NCI-H774 (cell line): ENCODE measurements at places on chromosomes 2 and 18.

DNA sequence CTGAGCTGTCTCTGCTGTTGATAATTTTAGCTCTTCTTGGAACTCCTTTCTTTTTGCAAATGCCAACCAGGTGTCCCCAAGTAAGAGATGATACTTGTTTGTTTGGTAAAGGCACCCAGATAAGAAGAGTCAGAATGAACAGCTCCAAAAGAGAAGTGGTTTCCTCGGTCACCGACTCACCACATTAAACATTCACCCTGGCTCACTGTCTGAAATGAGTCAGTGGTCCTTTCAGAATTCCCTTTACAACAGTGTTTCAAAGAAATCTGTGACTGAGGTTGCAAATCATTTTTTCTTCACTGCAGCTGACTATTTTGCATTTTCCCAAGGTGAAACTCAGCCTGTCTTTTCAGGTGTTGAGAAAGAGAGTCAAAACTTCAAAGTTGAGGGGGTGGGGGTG, 16.2 kb upstream of the CXCR4 start:
- DNase-seq: no peak

DNA sequence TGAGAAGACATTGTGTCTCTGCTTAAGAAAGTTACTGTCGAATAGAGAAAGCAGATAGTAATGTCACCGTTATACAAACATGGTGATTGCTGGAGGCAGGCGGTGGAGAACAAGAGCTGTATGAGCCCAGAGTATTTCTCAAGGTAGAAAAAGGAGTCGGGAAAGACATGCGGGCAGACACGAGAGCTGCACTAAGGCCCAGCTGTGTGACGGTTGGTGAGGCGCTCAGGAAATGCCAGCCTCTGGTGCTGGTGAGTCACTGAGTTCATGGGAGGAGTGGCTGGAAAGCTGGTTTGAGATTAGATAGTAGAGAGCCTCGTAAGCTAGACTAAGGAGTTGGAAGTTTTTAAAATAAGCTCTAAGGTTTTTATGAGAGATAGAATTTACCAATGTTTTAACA, 390.9 kb upstream of the TRIB2 start:
- no peak for DNase-seq

DNA sequence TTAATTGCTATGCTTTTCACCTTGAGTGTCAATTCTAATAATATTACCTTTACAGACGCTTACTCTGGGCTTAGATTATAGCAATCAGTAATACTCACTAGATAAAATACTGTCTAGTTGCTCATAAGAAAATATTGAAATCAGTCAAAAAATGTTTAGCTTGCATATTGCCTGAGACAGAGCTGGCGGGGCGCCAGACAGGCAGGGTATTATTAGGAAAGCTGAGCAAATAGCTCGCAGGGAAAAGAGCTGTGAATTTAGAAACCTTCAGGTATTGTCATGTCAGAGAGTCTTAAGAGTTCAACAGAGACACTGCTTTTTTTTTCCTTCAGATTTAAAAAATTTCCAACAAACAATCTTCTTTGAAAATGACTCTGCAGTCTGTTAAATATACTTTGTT, 118.4 kb downstream of the MEIS1 start:
- DNase-seq: no peak

- DNase-seq: no peak
These were observed 63.1 kb downstream of the CABYR start for GRCh38 chr18:24201699-24202687.

DNA sequence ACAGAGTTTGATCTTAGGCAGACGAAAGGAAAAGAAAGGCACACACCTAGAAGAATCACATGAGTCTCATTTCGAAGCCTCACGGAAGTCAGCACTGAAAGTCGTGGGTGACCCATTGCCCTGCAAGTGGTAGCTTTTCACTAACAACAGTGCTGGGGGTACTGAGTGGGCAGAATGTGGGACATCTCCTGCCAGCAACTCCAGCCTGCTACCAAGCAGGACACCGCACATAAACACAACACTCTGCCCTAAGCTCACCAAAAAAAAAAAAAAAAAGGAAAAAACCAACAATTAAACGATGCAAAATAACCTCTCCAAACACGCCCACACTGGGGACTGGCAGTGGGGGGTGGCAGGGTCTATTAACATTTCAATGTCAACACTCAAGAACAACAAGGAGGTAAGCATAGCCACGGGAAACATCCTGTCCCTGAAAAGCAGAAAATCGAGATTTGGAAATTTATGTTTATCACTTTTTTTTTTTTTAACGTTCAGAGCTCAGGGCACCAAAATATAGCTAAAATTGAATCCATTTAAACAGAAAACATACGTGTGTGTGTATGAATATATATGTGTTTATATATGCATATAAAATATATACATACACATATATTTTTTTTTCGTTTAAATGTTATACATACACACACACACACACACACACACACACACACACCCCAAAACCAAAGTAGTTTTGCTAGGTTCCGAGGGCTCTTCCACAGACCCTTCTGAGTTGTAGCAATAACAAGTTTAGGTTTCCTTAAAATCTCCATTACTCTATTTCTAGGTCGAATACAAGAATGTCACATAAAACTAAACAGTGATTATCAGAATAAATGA, 2.2 kb downstream of the INO80D start:
- peak; percentile 9 for DNase-seq

DNA sequence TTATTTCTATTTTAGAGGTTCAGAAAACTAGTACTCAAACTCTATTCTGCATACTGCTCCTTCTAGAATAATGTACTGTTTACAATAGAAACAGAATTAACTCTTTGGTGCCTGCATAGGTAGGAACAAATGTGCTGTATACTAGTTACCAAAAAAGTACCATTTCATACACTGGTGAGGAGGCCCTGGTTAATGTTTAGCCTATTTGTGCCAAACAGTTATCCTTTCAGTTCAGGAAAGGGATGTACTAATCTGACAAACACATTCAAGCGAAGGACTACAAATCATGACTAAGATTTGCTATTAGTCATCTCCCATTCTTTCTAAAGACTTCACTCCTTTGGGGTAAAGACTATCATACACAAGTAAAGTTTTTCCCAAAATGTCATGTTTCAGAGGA, 47.4 kb downstream of the EXOC6B start:
- DNase-seq: no peak

DNA sequence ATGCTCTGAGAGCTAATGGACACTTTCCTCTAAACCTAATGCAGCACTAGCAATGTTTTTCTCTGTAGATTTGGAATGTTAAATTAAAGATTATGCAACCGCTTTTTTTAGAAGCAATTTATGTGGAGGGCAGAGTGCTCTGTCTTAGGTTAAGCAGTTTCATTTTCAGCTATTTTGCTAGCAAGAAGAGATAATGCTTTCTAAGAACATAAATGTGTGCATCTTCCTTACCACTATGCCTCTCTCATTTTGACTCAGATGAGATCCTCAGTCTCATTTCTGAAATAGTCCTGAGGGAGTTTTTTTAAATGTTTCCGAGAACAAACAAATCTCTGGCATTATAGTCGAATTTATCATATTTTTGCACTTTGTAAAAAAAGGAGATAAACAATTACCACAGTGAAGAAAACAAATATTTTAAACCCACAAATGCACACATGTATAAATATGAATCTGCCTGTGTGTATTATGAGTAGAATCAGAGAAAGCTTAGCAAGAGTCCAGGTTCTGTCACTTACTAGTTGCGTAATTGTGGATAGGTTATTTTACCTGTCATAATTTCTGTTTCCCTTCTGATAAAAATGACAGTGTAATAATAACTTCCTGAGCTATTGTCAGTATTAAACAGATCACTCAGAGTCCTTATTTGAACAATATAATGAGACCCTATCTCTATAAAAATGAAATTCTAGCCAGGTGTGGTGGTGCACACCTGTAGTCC, 207.7 kb upstream of the CRIM1 start:
- DNase-seq: no peak

GRCh38 chr2:132731441-132731840, 61.4 kb upstream of the LYPD1 start:
- no peak for DNase-seq

DNA sequence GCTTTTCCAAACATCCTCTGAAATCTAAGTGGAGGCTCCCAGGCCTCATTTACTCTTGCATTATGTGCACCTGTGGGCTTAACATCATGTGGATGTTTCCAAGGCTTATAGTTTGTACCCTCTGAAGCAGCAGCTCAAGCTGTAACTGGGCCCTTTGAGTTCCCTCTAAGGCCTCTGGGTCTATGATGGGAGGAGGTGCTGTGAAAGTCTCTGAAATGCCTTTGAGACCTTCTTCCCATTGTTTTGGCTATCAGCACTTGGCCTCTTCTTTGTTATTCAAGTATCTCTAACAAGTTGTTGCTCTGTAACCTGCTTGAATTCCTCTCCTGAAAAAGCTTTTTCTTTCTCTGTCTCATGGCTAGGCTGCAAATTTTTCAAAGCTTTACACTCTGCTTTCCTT, 58.1 kb upstream of the MYT1L start:
- DNase-seq: no peak

- no peak for DNase-seq
These were observed 653 bp upstream of the ABI2 start for GRCh38 chr2:203327582-203327900.

GRCh38 chr2:195017890-195018289, 639.1 kb upstream of the SLC39A10 start:
- no peak for DNase-seq

GRCh38 chr2:201866643-201867473, 60.5 kb downstream of the CDK15 start:
- no peak for DNase-seq
